ENCODE measurements at places on chromosomes 1 and 21. TPM values are rescaled to one million over a fixed set of nuclear protein-coding genes. Genes with fewer than 3 reads are reported as not detected.

GRCh38 chr1:202645097-202645476 is 65.2 kb downstream of the SYT2 start:
- no peak overlapping the region for H3K27ac ChIP-seq
- peaks cover 2% of the 10 kb centered on the region for H3K4me1 ChIP-seq
- H3K4me3 ChIP-seq, result no peak overlapping the region
- no peak for DNase-seq
- H3K36me3 ChIP-seq, result no peaks in the 10 kb centered on the region
- H3K27me3 ChIP-seq, result peaks cover 80% of the 10 kb centered on the region

DNA sequence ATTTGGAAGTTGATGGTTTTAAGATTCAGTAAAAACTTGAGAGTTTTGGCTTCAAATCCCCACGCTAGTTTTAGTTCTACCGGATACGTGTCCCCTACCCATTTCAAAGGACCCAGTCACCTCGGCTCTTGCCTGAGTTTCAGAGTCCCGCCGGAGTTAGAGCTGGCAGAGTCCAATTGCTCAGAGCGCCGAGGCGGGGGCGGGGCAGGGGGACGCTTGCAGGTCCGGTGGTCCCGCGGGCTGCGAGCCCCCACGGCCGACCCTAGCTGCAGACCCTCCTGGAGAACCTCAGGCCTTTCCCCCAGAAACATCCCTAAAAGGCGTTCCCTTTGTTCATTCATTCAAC is 765 bp upstream of the VPS45 start:
- H3K36me3 ChIP-seq, result peaks cover 18% of the 10 kb centered on the region
- peak; percentile 14 for DNase-seq
- peaks cover 31% of the 10 kb centered on the region for H3K4me1 ChIP-seq
- peak overlapping the region; percentile 97 for H3K27ac ChIP-seq
- H3K27me3 ChIP-seq, result peaks cover 1% of the 10 kb centered on the region

DNA sequence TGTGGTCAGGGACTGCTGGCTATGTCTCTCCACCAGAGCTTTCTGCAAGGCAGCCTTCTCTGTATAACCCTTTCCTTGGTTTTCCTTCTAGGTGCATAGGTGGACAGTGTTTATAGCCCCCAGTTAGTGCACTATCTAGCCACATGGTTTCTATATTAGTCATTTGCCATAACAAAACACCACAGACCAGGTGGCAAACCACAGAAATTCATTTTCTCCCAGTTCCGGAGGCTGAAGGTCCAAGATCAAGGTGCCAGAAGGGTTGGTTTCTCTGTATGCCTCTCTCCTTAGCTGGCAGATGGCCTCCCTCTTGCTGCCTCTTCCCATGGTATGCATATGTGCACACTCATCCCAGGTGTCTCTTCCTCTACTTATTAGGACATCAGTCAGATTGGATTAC is 106.4 kb downstream of the KAZN start:
- no peak for DNase-seq
- no peaks in the 10 kb centered on the region for H3K4me1 ChIP-seq
- no peaks in the 10 kb centered on the region for H3K36me3 ChIP-seq
- no peak overlapping the region for H3K4me3 ChIP-seq
- no peak overlapping the region for H3K27ac ChIP-seq
- no peaks in the 10 kb centered on the region for H3K27me3 ChIP-seq

GRCh38 chr1:216178281-216178680 is 245.0 kb downstream of the USH2A start:
- no peak overlapping the region for H3K27ac ChIP-seq
- no peaks in the 10 kb centered on the region for H3K27me3 ChIP-seq
- H3K36me3 ChIP-seq, result no peaks in the 10 kb centered on the region
- H3K4me3 ChIP-seq, result no peak overlapping the region
- DNase-seq, result no peak
- no peaks in the 10 kb centered on the region for H3K4me1 ChIP-seq

- no peaks in the 10 kb centered on the region for H3K27me3 ChIP-seq
- no peak for DNase-seq
- no peak overlapping the region for H3K27ac ChIP-seq
- no peak overlapping the region for H3K4me3 ChIP-seq
- H3K4me1 ChIP-seq, result peaks cover 20% of the 10 kb centered on the region
- H3K36me3 ChIP-seq, result no peaks in the 10 kb centered on the region
Observed at GRCh38 chr21:29182691-29183092, 52.2 kb downstream of the MAP3K7CL start.

- H3K36me3 ChIP-seq, result no peaks in the 10 kb centered on the region
- no peak for DNase-seq
- peaks cover 17% of the 10 kb centered on the region for H3K4me1 ChIP-seq
Observed at GRCh38 chr1:17184822-17185484, 20.0 kb upstream of the PADI1 start.

DNA sequence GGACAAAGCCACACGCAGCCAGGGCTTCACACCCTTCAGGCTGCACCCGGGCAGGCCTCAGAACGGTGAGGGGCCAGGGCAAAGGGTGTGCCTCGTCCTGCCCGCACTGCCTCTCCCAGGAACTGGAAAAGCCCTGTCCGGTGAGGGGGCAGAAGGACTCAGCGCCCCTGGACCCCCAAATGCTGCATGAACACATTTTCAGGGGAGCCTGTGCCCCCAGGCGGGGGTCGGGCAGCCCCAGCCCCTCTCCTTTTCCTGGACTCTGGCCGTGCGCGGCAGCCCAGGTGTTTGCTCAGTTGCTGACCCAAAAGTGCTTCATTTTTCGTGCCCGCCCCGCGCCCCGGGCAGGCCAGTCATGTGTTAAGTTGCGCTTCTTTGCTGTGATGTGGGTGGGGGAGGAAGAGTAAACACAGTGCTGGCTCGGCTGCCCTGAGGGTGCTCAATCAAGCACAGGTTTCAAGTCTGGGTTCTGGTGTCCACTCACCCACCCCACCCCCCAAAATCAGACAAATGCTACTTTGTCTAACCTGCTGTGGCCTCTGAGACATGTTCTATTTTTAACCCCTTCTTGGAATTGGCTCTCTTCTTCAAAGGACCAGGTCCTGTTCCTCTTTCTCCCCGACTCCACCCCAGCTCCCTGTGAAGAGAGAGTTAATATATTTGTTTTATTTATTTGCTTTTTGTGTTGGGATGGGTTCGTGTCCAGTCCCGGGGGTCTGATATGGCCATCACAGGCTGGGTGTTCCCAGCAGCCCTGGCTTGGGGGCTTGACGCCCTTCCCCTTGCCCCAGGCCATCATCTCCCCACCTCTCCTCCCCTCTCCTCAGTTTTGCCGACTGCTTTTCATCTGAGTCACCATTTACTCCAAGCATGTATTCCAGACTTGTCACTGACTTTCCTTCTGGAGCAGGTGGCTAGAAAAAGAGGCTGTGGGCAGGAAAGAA is 8.1 kb downstream of the PSRC1 start:
- H3K4me3 ChIP-seq, result no peak overlapping the region
- no peak overlapping the region for H3K27ac ChIP-seq
- peaks cover 8% of the 10 kb centered on the region for H3K4me1 ChIP-seq
- DNase-seq, result no peak
- H3K27me3 ChIP-seq, result no peaks in the 10 kb centered on the region

- peaks cover 52% of the 10 kb centered on the region for H3K4me1 ChIP-seq
- no peak overlapping the region for H3K4me3 ChIP-seq
- peaks cover 18% of the 10 kb centered on the region for H3K27me3 ChIP-seq
- H3K36me3 ChIP-seq, result no peaks in the 10 kb centered on the region
- DNase-seq, result no peak
- peak overlapping the region; percentile 86 for H3K27ac ChIP-seq
Observed at GRCh38 chr1:29708796-29709703, 472.7 kb downstream of the PTPRU start.

DNA sequence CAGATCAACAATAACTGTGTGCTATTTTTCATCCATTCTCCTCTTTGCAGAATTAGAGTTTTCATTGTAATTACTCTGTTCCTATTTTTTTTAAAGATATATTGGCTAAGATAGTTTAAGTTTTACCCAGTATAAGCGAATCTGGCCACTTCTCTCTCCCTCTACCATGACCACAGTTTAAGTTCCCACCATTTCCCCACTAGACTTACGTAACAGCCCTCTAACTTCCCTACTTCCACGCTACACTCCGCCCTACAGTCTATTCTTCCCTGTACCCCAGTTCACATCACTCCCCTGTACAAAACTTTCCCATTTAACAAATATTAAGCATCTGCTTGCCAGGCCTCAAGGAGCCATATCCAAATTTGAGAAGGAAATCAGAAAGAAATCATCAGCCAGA is 16.5 kb downstream of the CTSK start:
- H3K4me1 ChIP-seq, result peaks cover 8% of the 10 kb centered on the region
- H3K36me3 ChIP-seq, result peaks cover 3% of the 10 kb centered on the region
- DNase-seq, result no peak
- H3K27me3 ChIP-seq, result peaks cover 4% of the 10 kb centered on the region
- no peak overlapping the region for H3K4me3 ChIP-seq

DNA sequence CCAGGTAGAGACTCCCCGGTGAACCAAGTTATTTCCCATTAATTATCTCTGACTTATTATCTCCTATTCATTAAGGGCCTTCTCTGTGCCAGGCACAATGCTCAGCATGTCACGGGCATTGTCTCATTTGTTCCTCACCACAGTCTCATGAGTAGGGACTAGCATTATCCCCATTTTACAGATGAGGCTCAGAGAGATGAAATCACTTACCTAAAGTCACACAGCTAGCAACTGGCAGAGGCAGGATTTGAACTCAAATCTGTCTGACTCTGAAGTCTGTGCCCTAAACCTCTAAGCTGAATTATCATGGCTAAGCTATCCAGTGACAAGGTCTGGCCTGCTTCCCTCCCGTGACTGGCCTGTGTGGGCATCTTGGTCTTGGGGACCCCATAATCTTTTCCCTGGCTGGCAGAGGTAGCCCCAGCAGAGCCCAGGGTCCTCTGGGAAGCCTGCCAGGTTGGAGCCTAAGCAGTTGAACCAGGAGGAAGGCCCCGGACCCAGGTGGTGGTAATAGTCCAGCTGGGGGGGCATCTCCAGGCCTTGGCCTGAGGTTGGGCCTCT is 4.5 kb downstream of the MAP7D1 start:
- H3K4me1 ChIP-seq, result peaks cover 59% of the 10 kb centered on the region
- no peaks in the 10 kb centered on the region for H3K27me3 ChIP-seq
- H3K27ac ChIP-seq, result peak overlapping the region; percentile 93

GRCh38 chr1:62723883-62724282 is 35.7 kb upstream of the DOCK7 start:
- no peak for DNase-seq
- peaks cover 3% of the 10 kb centered on the region for H3K27me3 ChIP-seq
- no peak overlapping the region for H3K4me3 ChIP-seq
- no peak overlapping the region for H3K27ac ChIP-seq
- H3K36me3 ChIP-seq, result no peaks in the 10 kb centered on the region

DNA sequence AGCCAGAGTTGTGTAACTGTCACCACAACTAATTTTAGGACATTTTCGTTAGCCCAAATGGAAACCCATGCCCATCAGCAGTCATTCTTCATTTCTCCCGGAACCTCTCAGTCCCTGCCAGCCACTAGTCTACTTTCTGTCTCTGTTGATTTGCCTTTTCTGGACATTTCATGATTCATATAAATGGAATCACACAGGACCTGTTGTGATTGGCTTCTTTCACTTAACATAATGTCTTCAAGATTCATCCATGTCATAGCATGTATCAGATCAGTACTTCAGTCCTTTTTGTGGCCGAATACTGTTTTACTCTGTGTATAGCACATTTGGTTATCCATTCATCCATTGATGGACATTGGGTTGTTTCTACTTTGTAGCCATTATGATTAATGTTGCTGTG is 7.1 kb downstream of the SLC66A1 start:
- peaks cover 6% of the 10 kb centered on the region for H3K36me3 ChIP-seq
- no peak for DNase-seq
- H3K27ac ChIP-seq, result no peak overlapping the region
- H3K27me3 ChIP-seq, result no peaks in the 10 kb centered on the region
- peaks cover 9% of the 10 kb centered on the region for H3K4me1 ChIP-seq

DNA sequence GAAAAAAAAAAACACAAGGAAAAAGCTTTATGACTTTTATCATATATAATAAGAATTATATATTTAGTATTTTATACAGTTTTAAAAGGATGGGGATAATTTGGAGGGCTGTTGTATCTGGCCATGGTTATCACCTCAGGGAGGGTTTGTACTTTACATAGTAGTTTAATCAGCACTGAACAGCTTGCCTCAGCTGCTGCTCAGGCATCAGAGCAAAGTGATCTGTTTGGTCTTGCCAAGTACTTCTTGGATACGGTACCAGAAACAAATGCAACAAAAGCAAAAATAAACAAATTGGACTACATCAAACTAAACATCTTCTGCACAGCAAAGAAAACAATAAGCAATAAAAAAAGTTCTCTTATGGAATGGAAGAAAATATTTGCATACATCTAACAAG is 2.6 kb upstream of the SPTA1 start:
- peaks cover 2% of the 10 kb centered on the region for H3K4me1 ChIP-seq
- peaks cover 10% of the 10 kb centered on the region for H3K27me3 ChIP-seq
- no peak for DNase-seq
- H3K36me3 ChIP-seq, result no peaks in the 10 kb centered on the region
- H3K4me3 ChIP-seq, result no peak overlapping the region
- H3K27ac ChIP-seq, result no peak overlapping the region

- H3K4me3 ChIP-seq, result no peak overlapping the region
- no peak overlapping the region for H3K27ac ChIP-seq
- peaks cover 7% of the 10 kb centered on the region for H3K27me3 ChIP-seq
- H3K36me3 ChIP-seq, result no peaks in the 10 kb centered on the region
- no peak for DNase-seq
- H3K4me1 ChIP-seq, result no peaks in the 10 kb centered on the region
Observed at GRCh38 chr1:23196627-23197328, 20.5 kb downstream of the HTR1D start.

GRCh38 chr1:31453384-31454079 is 40.5 kb downstream of the SERINC2 start:
- H3K4me3 ChIP-seq, result no peak overlapping the region
- no peak for DNase-seq
- peaks cover under 1% of the 10 kb centered on the region for H3K36me3 ChIP-seq
- no peak overlapping the region for H3K27ac ChIP-seq
- no peaks in the 10 kb centered on the region for H3K4me1 ChIP-seq
- no peaks in the 10 kb centered on the region for H3K27me3 ChIP-seq

DNA sequence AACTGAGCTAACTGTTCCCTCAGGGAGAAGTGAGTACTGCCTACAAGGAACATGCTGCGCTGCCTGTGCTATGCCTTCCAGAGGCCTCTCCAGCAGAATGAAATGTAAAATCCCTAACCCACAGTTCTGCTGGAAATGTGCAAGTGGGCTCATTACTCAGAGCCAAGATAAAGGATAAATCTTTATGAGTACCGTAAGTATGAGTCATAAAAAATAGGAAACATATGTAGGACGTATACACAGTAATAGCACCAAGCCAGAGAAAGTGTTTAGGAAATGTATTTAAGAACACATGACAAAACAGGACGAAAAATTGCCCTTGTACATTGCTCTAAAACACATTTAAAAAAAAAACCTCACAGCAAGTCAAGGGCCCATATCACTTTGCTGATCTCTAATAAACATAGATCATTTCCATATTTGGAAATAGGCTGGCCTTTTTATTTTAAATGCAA is 104.6 kb downstream of the TGFBR3 start:
- peaks cover 46% of the 10 kb centered on the region for H3K36me3 ChIP-seq
- peaks cover 13% of the 10 kb centered on the region for H3K4me1 ChIP-seq
- H3K4me3 ChIP-seq, result no peak overlapping the region
- no peaks in the 10 kb centered on the region for H3K27me3 ChIP-seq
- DNase-seq, result no peak

Gene ACTN2
- total RNA-seq, result 0.21 TPM

Gene ZNF683
- total RNA-seq, result not detected

Gene NUP210L
- total RNA-seq, result 0.07 TPM

Gene NTNG1
- not detected for total RNA-seq

Gene ATP6V1G3
- not detected for total RNA-seq

Gene FCRL2
- total RNA-seq, result not detected

Gene CD48
- total RNA-seq, result 103 TPM

Gene LCE4A
- total RNA-seq, result not detected

Gene BNIPL
- 1.5 TPM for total RNA-seq

Gene NOS1AP
- not detected for total RNA-seq

Gene LEFTY2
- not detected for total RNA-seq

Gene IL19
- total RNA-seq, result not detected

Gene HMGCS2
- not detected for total RNA-seq
